ENCODE measurements at places on chromosomes 4 and X.

DNA sequence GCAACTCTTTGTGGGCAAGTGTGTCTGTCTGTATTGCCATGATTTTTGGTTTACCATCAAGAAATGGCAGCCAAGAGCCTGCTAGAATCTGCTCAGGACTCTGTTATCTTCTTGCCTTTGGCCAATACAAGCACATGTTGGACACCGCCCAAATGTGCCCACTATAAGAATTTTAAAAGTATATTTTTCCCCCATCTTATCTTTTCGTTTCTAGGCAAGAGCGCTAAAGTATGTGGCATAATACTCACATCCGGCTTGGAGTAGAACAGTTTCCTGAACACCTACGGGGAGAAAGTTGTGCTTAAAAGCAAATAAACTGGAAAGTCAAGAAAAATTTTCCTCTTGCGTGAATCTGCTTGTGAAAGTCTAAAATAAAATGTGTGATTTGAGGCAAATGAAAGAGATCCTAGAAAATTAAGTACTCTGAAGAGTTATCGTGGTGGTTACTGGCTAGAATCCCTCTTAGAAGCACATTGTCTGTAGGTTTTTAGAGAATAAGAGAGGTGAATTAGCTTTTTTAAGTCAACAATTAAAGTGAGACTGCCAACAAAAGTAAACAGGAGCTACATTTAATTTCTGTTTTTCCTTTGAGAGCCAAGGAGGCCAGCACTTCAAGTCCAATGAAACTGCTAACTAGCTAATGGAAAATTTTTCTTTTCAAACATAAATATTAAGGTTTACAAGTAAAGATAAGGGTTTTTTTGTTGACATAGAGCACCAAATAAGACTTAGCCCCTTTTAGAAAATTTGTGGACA is 220.2 kb downstream of the SOWAHB start:
- no peak for DNase-seq

DNA sequence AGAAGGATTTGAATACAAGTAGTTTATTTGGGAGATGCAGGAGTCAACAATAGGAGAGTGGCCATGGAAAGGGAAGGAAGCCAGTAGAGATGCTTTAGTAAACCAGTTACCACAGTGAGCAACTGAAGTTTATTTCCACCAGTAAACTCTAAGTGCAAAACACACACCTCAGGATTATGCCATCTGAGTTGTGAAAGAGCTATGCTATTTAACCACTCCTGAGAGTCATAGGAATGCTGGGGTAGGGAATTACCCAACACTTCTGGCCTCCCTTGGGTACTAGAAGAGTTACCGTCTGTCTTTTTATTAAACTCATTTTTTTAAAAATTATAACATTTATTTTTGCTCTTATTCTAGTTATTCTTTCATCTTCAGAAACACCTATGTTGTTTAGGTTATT is 834.6 kb upstream of the AMOT start:
- no peak for DNase-seq

GRCh38 chr4:37742149-37742548 is 56.0 kb upstream of the RELL1 start:
- DNase-seq, result no peak

- DNase-seq, result no peak
Observed at GRCh38 chr4:101708293-101709039, 82.1 kb upstream of the BANK1 start.

DNA sequence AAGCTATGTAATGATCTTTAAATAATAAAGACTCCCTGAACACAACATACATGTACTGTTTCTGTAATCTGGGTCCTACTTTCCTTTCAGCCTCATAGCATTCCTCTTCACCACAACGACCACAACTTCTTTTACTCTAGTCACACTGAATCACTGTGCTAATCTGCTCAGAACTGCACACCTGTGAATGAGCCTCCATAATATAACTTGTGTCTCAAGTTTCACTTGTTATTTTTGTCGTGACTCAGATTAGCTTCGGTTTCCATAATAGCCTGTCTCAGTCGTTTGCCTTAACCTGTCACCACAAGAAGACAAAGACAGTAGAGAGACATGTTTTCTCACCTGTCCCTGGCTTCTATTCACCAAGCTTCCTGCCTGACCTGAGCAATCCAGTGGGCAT is 61.8 kb downstream of the MAGED1 start:
- DNase-seq, result no peak

DNA sequence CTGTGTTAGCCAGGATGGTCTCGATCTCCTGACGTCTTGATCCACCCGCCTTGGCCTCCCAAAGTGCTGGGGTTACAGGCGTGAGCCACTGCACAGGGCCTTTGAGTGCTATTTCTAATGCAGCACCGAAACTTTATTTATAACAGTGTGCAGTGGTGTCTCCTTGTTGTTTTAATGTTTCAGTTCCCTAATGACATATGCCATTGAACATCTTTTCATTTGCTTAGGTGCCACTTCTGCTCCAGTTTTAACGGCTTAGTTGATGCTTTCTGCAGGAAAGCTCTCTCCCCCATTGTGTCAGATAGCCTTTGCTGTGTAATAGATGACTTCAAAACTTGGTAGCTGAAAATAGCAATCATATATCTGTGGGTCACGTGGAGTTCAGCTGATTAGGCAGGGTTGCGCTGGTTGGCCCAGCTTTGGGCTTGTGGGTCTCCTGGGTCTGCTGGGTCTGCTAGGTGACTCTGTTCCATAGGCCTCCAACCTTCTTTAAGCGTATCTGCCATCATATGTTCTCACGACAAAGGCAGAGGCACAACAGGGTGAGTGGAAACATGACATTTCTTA is 76.4 kb upstream of the SHISA3 start:
- DNase-seq, result no peak

- no peak for DNase-seq
Observed at GRCh38 chrX:100600758-100601157, 16.0 kb downstream of the TNMD start.

DNA sequence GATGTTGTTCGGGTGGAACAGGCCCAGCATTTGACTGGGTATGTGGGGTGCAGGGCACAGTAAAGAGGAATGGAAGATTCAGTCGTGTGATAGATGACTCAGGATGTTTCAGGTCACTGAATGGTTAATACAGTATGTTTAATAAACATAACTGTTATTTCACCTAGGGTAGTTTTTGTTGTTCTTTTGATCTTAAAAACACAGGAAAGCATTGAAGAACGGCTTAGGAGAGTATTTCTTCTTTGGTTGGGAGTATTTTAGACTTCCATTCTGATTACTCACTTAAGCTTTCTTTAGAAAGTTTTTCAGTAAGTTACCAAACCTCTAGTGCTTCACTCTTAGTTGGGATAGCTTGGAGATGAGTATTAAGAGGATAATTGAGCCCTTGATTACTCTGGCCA is 62.3 kb downstream of the STAG2 start:
- no peak for DNase-seq

DNA sequence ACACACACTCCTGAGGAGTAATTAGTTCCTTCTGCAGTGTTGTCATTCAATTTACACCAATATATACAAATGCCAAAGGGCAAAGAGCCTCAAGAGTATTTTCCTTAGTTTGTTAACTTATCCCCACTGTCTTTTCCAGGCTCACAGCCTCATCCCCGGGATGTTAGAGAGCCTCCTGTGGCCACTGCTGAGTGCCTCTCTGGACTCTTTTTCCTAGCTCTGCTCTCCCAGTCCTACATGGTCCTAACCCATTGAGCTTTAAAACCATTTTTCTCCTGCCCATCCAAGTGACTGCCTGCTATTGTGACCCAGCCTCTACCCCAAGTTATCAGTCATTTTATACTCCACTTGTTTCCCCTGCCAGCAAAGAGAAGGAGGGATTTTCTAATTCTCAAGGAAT is 23.5 kb upstream of the TTC29 start:
- DNase-seq, result no peak

- DNase-seq, result no peak
Observed at GRCh38 chr4:108205859-108206258, 37.1 kb upstream of the LEF1 start.

- DNase-seq, result no peak
Observed at GRCh38 chr4:38516190-38516589, 147.8 kb upstream of the KLF3 start.

DNA sequence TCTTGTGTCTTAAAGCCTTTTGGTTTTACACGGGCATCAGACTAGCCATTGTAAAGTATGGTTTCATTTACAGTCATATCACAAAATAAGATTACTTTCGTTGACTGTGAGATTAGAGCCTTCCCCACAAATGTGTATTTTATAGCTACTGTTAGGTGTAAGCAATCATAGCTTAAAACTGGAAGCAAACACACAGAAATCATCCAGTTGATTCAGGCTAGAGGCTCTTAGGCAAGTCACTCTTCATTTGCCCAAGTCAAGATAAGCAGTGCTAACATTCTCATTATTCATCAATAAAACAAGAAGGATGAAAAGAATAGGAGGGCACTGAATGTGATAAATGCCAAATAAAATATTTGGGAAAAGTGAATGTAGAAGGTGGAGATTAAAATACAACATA is 448.7 kb upstream of the FAM241A start:
- no peak for DNase-seq

Data from activated CD8-positive, alpha-beta memory T cell treated with anti-CD3 and anti-CD28 coated beads, Interleukin-2, amount 50 U/mL, for 48 hours (primary cell).